Activated T-cell treated with anti-CD3 and anti-CD28 coated beads for 48 hours (primary cell): ENCODE measurements at places on chromosomes 2 and 18.
A peak's percentile ranks its signal among the peaks of the same experiment; 100 is the strongest.

- DNase-seq: no peak
Measured at GRCh38 chr2:25473758-25474340, 132.1 kb upstream of the DNMT3A start.

GRCh38 chr2:49931241-49931640, 776.9 kb upstream of the FSHR start:
- DNase-seq: no peak

GRCh38 chr2:36300697-36301096, 54.9 kb upstream of the CRIM1 start:
- no peak for DNase-seq

- DNase-seq: no peak
Measured at GRCh38 chr2:33796511-33796910, 197.4 kb upstream of the FAM98A start.

DNA sequence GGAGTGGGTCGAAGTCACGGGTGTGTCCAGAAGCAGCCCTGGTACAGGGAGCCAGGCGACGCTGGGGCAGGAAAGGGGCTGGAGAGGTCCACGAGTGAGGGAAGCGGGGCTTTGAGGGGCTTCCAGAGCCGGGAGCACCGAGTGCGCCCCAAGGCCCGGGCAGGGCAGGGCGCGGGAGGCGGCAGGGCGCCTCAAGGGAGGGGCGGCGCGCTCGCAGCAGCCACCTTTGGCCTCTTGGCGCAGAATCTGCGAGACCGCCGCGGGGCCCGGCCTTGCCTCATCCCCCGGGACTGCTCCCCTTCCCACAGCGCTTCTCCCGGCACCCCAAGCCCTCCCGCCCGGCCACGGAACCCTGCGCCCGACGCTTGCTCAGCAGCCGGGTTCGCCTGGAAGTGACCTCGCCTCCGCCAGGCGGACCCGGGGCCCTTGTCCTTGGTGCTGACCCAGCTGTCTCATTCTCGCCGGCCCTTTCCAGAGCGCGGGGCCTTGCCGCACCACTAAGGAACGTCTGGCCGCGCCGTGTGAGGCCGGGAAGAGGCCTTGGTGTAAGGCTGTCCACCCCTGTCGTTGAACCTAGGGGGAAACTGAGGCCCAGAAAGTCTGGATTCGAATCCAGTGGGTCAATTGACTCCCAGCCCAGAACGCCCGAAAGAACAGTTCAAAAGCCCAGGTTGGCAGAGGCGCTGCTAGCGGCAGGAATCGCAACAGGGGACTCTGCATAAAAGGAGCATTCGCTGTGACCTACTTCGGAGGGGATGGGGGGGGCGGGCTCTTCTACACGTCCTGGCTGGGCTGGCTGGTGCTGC, 584 bp upstream of the DNER start:
- peak; percentile 36 for DNase-seq

DNA sequence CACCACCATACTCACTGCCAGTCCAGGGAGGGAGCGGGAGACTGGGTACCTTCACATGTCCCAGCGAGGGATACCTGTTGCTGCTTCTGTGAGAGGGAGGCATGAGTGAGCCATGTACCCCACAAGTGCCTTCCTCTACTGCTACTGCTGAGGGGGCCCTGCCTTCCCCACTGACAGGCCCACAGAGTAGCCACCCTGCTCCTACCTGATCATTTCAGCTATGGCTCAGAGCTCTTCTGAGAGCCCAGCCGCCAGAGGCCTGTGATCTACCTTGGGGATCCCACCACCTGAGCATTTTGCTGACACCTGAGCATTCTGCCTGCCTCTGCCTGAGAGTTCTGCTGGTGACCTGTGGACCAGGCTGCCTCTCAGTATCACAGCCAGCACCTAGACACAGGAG, 137.6 kb downstream of the FSIP2 start:
- DNase-seq: no peak

DNA sequence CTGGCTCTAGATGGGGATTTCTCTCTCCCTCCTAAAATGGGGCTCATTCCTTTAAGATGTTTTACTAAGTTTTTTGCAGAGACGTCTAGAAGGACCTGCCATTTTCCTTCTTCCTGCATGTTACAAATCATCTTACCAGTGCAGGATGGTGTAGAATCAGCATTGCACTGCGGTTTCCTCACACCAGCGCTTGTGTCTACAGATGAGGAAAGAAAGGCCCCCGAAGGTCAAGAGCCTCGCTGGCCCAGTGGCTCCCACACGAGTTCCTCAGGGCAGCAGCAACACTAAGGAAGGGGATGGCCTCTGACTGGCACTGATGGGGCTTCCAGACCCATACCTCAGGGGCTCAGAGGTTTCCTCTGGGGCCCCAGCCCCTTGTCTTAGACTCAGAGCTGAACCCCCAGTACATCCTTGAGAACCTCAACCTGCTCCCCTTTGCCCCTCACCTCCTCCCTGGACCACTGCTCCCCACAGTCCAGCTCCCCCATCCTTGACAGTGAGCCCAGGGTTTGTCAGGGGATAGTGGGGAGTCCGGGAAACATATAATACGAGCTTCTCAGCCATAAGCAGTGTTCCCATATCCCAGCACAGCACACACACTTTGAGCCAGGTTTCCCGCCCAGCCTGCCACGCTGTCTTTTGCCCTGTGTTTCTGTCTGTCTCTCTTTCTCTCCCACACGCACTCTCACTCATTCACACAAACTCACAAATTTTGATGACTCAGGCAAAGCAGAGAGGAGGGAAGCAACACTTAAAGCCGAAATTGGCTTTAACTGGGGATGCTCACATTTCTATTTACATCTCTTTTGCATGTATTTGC, 29.4 kb downstream of the ZFP36L2 start:
- no peak for DNase-seq

DNA sequence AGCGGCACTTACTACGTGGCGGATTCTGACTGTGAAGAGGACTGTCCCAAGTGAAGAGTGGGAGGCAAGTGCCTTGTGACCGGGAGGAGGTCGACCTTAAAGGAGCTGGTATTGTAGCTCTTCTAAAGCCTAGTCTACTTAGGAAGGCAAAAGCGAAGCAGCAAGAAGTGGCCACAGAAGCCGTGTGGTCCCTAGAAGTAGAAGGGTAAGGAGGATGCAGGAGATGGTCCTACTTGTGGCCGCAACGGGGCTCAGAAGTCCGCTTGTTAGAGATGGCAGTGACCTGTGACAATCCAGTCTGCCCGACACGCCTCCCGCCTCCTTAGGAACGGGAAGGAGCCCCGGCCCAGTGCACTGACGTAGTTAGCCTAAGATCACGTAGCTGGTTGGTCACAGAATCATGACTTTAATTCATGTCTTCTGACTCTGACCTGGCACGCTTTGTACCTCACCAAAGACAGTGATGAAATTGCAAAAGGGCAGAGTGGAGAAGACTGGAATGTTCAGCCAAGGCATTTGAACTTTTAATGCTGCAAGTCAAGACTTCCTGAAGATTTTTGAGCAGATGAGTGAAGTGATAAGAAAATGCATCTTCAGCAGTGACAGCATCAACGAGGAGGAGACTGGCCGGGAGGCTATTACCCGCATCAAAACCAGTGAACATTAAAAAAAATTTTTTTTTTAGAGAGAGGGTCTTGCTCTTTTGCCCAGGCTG, 749 bp upstream of the EIF2AK3 start:
- DNase-seq: peak; percentile 78

- no peak for DNase-seq
Measured at GRCh38 chr18:38305961-38306360, 740.4 kb upstream of the CELF4 start.

DNA sequence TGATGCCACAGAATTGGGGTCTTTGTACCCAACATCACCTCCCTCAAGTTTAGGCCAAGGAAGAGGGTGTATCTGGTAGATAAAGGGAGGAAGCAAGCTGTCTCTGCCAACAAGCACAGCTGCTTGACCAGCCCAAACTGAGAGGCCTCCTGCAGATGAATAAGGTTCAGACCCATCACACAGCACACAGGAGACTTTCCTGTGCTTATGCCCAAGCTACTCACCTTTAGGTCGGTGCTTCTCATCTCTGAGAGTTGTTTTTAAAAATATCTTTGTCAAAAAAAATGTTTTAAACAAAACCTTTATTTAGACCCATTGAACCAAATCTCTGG, 24.7 kb upstream of the SP3 start:
- DNase-seq: no peak

DNA sequence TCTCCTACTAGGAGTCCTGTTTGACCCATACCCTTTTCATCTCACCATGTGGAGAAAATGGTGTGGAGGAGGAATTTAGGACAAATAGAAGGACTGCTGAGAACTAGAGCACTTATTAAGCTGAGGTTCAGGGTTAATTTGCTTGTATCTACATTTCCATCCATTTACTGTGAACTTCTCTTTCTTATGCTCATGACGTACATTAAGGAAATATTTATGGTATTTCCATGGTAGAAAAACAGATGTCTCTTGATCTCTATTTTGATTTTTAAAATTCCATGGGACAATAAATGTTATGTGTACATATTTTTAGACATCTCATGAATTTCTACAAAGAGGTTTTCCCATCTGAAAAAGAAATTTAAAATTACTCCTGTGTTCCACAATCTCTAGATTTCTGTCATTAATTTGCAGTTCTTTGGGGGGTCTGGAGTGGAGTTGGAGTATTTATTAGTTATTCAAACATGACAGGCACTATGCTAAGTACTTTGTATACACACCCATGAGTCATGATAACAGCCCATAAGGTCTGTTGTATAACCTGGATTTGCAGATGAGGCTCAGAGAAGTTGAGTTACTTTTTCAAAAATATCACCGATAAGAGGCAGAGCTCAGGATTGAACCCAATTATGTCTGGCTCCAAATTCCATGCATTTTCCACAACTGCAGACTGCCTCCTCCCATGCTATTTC, 112.6 kb downstream of the COPS8 start:
- no peak for DNase-seq

DNA sequence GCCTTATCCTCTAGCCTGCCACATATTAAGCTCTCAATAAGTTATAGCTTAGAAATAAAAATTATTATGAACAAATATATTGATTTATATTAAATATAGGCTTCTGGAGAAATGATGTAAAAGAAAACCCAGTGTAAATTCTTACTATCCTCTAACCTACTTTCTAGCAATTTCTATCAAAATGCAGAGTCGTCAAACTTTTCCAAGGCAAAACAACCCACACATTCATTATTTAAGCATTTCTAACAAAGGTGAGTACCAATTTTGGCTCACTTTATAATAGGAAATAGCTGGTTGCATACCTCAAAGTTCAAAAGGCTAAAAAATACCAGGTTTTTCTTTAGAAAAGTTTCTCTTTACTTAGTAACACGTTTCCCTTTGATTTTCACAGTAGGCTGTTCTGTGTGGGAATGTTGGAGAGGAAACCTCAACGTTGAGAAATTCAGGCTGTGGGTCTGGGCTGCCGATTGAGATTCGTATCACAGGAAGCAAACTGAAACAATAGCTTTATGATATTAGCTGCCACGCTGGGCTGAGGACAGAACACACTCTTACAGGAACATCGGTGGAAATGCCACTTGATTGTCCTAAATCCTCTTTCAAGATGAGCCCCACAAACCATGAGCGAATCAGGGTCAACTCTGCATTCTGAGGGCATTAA, 53.0 kb downstream of the EPAS1 start:
- no peak for DNase-seq

DNA sequence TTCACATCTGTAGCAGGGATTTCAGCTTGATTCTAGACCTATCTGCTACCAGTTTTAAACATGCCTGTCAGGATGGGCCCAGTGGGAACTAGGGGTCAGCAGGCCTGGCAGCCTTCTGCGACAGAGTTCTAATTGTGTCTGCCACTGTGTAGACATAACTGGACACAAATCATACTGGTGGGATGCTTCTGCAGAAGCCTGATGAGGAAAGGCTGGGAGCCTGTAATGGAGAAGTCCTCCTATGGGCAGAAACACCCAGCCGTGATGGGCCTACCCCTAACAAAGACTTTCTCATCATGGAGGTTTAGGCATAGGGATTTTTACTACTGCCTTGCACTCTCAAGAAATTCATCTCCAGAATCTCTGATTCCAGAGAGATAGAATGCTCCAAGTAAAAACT, 166.9 kb downstream of the PDE11A start:
- DNase-seq: no peak

GRCh38 chr2:43743706-43744105, 30.1 kb upstream of the DYNC2LI1 start:
- no peak for DNase-seq

DNA sequence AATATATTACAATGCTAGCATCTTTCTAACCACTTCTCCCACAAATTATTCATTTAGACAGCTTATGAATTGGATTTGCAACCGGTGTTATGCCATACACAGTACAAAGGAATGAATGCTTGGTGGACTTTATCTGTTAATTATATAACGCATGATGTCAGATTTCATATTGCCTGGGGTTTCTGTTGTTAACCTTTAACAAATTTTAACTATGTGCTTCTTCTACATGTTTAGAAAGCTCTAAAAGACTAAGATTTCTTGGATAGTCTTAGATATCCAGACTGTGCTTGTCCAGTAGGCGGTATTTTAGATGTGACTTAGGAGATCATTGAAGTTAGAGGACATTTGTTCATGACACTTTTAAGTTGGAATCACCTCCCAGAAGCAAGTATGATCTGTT, 976.3 kb downstream of the TMEM182 start:
- DNase-seq: no peak

GRCh38 chr2:66198873-66199272, 236.1 kb upstream of the MEIS1 start:
- DNase-seq: no peak

DNA sequence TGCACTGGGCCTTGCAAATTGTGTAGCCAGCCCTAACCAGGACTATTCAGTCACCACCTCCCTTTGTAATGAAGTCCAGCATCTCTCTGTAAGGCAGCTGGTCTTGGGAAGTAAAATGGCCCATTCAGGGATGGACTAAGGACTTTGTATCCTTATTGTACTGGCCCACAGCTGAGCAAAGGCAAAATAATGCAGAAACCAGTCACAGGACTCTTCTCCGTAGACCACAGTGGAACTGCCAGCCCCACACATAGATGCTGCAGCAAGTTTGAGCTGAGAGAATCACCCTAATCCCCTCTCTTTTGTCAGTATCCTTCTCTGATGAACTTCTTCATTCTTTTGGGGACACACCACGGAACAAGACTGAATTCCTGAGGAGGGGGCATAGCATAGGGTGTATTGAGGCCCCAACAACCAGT, 73.6 kb upstream of the RTN4 start:
- no peak for DNase-seq

DNA sequence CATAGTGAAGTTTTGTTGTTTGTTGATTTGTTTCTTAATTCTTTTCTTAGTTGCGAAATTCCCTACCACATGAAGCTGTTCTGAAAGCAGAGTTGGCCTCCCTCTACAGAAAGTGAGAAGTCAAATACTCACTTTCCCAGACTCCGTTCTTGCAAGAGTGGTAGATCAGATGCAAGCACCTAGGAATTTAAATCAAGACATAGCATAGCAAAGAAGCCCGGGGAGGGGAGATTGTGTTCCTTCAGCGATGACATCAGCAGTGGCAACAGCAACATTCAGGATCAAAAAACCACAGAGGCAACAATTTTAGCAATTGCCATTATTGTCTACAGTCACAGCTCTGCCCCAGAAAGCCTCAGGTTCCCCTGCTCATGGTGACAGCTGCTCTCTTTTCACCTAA, 580.0 kb downstream of the RNF144A start:
- no peak for DNase-seq
